Fibroblast of skin of left quadriceps (primary cell): ENCODE measurements at places on chromosomes 2 and 18.

DNA sequence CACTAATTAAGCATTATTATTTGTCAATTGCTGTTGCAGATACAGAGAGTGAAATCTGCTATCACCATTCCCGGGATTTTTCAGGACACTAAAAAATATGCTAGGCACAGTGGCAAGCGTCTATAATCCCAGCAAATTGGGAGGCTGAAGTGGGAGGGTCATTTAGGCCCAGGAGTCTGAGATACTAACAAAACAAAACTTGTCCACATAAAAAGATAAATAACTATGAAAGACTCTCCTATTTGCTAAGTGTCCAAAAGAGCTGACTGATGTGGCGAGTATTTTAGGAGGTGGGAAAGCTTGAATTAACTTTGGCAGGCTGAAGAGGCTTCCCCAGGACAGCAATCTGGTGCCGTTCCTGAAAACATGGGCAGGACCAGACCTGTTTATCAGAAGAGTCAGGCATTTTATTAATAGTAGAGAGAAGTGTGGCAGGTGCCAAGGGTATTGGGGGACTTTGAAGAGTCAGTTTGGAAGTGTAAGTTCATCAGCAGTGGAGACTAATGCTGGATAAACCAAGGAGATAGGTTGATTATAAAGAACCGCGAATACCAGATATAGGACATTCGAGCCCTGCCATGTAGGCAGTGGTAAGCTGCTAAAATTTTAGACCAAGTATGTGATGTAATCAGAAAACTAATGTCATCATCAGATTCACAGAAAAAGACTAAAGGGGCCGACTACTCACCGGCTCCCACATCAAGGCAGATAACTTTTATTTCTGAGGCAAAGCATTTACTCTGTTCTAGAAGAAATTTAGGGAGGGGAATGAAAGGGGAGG, 201.8 kb downstream of the EPHA4 start:
- no peak for DNase-seq

- no peak for DNase-seq
Measured at GRCh38 chr2:98347298-98348065, 1.2 kb downstream of the CNGA3 start.

DNA sequence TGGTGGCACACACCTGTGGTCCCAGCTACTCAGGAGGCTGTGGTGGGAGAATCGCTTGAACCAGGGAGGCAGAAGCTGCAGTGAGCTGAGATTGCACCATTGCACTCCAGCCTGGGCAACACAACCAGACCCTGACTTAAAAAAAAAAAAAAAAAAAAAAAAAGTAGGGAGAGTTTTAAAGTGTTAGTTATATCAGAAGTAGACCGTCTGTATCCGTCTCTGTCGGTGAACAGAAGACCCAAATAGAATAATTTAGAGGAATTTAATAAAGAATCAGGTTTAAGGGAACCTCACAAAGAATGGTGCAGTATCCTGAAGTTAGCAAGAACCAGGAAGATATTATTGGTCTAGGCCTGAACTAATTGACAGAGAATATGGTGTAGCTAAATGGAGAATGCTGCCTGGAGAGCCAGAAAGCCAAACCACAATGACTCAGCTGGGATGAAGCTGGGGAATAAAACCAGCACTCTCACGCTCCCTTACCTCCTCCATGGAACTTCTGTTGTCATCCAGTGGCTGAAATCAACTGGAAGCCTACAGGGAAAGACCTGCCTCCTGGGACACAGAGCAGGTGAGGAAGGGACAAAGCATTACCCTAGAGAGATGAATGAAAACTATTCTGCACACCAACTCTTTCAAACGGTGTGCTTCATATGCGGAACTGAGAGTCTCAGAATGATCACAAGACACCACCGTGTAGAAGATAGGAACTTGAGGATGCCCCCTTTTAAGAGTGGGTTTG, 39.1 kb upstream of the PLEKHM3 start:
- peak; percentile 82 for DNase-seq

DNA sequence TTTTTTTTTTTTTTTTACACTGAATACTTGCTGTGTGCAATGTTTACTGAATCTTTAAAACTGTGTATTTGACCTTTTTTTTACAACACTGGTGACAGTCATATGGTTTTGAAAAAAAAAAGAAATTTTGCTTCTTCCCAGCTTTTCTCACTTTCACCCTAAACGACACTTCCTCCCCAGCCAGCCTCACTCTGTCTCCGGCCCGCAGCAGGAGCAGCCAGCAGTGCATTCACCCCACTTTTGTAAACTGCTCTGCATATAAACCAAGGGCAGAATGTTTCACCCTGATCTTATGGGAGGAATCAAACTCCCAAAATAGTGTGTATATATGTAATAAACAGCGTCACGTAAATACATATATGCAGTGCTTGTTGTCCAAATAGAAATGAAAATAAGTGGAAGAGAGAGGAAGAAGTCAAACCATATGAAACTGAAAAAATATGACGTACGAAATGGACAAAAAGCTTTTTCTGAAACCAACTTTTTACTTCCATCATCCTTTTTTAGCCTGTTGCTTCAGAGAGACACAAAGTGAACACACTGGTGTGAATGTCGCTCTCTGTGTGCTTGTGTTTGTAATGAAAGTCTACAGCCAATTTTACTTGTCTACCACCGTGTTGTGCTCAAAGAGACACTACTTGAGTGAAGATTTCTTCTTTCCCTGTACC, 54.2 kb downstream of the ZCCHC2 start:
- DNase-seq: no peak

DNA sequence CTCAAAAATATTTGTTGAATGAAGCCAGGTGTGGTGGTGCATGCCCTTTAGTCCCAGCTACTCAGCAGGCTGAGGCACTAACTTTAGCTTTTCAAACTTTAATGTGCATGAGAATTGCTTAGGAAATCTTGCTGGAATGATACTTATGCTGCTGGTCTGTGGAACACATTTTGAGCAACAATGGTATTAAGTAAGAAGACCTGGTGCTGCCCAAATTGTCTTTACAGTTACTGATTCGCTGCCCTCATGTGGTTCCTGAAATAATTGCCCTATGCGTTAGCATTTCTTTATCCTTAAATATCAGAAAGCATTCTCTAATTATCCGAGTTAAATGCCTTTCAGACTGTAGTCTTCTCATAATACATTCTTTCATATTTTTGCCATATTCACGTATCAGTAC, 76.0 kb upstream of the SESTD1 start:
- DNase-seq: no peak

DNA sequence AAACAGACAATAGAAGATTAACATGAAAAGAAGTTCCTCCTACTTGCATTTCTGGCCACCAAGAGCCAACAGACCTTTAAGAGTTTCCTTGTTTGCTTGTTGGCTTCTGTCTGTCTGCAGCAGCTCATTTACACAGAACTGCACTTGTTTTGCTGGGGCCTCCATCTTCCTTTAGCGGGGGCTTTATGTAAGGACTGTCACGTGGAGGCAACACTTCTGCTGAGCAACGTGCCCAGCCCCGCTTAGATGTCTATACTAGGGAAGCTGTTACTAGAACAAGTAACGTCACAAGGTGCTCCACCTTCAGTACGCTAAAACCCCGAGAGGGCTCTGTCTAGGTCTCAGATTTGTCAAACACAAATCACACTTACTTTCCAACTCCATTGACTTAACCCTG, 104.3 kb upstream of the PXDN start:
- DNase-seq: no peak
